ENCODE measurements at places on chromosomes 6 and 20. TPM values are rescaled to one million over a fixed set of nuclear protein-coding genes. Genes with fewer than 3 reads are reported as not detected.

ZBP1 gene
- total RNA-seq, result not detected

KIF25 gene
- not detected for total RNA-seq

MATN4 gene
- 4.8 TPM for total RNA-seq

IL17F gene
- not detected for total RNA-seq

EYS gene
- 1.4 TPM for total RNA-seq

All from diencephalon (tissue), 1 donor.